ENCODE measurements at places on chromosomes 2 and 18.

- DNase-seq = no peak
Observed at GRCh38 chr18:35728676-35729075, 147.1 kb downstream of the GALNT1 start.

DNA sequence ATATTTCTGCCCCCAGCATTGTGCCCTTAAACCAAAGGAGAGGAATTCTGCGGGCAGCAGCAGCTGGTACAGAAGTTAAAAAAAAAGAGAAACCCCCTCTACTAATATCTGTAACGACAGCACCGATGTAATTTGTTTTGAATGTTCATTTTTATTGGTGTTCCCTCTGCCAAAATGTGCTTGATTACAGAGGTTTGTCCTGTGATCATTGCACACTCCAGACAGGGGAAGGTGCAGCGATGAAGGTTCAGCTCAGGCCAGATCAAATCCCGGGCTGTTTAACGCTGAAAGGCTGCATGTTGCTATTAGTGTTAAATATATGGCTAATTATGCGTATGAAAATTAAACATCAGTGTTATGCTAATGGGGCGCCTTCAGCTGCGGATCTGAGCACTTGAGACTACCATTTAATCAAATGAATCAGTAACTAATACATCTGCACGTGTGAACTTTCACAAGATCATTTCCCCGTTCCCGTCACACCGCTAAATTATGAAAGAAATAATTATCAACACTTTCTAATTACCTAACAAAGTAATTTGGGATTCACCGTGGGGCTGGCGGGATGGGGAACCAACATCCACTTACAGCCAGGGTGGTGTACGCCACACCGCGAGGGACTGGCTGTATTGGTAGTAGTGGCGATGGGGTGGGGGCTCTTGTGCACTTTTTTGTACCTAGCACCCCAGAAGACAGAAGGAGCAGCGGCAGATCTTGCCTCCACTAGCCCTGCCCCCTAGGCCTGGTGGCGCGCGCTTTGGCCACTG, 1.5 kb upstream of the DLX1 start:
- DNase-seq = no peak

DNA sequence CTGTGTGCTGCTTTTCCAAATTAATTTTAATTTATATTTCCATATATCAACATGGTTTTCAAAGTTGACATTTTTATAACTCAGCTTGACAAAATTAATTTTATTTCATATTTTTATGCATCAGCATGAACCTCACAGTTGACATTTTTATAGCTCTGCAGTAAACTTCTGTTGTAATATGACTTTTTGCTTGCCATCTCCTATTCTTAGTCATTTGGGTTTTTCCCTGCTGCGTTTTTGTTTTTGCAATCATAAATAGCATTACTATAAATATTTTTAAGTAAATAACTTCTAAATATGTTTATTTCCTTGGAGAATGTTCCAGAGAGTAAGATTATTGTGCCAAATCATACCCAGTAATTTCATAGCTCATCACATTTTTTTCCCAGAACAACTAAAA, 21.0 kb upstream of the L3MBTL4 start:
- no peak for DNase-seq

DNA sequence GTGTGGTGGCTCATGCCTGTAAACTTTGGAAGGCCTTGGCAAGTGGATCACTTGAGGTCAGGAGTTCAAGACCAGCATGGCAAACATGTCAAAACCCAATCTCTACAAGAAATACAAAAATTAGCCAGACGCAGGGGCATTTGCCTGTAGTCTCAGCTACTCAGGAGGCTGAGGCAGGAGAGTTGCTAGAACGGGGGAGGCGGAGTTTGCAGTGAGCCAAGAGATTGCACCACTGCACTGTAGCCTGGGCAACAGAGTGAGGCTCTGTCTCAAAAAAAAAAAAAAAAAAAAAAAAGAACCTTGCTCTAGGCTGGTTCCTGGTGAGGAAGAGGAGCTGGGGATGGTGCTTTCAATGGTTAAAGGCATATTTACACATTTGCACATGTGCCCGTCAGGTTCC, 129.4 kb downstream of the LYPD6B start:
- DNase-seq = no peak
